Activated CD4-positive, alpha-beta memory T cell treated with anti-CD3 and anti-CD28 coated beads for 36 hours (primary cell): ENCODE measurements at places on chromosomes 7 and 10. TPM values are rescaled to one million over a fixed set of nuclear protein-coding genes. Genes with fewer than 3 reads are reported as not detected.
A peak's percentile ranks its signal among the peaks of the same experiment; 100 is the strongest.

Gene NOS3
- total RNA-seq: 10.4 TPM

Gene GATA3
- total RNA-seq: 47.4 TPM

Gene LRRC17
- total RNA-seq: 0.33 TPM

Gene EN2
- not detected for total RNA-seq

Gene PPP1R3C
- not detected for total RNA-seq

- DNase-seq: no peak
Measured at GRCh38 chr7:28168393-28169158, 12.0 kb downstream of the JAZF1 start.

Gene TAS2R38
- total RNA-seq: not detected

- DNase-seq: no peak
Measured at GRCh38 chr7:128030263-128030653, 979 bp downstream of the LRRC4 start.

- no peak for DNase-seq
Measured at GRCh38 chr7:31962246-31962645, 108.0 kb downstream of the PDE1C start.

GRCh38 chr10:2232479-2232878 is 495.2 kb upstream of the ADARB2 start:
- no peak for DNase-seq

GRCh38 chr7:102303669-102304422 is 17.2 kb downstream of the SH2B2 start:
- DNase-seq: no peak

GRCh38 chr10:120266022-120266421 is 191.0 kb upstream of the PLPP4 start:
- no peak for DNase-seq

Gene TMEM213
- total RNA-seq: 0.19 TPM

DNA sequence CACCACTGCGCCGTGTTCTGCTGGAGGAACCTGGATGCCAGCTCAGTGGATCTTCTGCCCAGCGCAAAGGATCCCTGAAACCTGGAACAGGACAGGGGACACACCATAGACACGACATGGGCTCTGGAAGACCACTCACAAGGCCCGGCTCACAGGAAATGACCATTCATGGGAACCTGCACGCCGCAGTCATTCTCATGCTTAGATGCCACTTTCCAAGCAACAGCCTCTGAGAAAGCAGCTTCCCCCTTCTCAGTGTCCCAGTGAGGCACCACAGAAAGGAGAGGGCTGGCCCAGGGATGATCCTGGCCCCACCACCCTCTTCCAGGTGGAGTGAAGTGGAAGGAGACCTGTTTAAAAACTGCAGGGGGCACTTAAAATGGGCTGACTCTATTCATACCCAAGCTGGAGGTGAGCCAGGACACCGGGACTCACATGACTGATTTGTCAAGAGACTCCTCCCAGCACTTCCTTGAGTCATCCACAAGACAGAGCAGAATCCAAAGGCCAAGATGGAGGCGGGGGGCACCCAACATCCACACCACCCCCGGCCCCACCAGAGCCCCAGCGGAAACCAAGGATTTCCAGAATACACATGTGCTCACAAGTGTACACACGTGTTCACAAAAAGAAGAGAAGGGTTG is 11.2 kb downstream of the CTBP2 start:
- DNase-seq: no peak

Gene FAM237B
- not detected for total RNA-seq

- DNase-seq: no peak
Measured at GRCh38 chr10:67175354-67175753, 249.5 kb downstream of the LRRTM3 start.

GRCh38 chr10:46028584-46029460 is 1.6 kb downstream of the NCOA4 start:
- DNase-seq: peak; percentile 38

- DNase-seq: no peak
Measured at GRCh38 chr7:46539892-46540483, 618.9 kb upstream of the IGFBP3 start.

DNA sequence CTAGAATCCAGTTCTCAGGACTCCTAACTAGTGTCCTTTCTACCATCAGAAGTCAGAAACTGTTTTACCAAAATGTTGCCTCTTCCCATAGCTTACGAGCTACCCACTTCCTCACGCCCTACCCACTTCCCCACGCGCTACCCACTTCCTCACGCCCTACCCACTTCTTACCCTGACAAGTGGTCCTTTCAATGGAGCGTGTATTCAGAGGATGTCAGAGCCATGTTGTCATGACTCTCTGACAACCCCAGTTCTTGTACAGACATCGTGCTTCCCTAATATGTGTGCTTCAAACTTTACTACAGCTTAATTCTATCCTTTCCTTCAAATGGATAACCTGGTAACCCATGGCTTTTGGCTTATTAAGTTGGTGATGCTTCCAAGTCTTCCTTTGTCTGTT is 84.8 kb upstream of the PHF14 start:
- peak; percentile 16 for DNase-seq

Gene R3HCC1L
- 13.3 TPM for total RNA-seq

DNA sequence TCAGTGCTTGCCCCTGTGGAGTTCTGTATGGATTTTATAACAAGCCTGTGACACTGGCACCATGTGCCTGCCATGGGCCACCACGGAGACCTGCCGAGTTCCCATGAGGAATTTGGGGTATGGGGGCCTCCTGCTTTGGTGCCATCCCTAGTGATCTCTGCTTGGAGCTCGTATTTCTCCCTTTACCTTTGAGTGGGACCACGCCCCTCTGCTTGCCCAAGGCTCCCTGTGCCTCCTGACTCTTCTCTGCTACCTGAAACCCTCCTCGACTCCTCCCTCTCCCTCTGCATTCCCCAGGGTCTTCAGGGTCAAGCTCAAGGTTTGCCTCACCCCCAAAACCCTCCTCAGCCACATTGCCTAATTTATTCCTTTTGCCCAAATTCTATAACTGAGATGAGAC is 225.0 kb downstream of the BUB3 start:
- no peak for DNase-seq

DNA sequence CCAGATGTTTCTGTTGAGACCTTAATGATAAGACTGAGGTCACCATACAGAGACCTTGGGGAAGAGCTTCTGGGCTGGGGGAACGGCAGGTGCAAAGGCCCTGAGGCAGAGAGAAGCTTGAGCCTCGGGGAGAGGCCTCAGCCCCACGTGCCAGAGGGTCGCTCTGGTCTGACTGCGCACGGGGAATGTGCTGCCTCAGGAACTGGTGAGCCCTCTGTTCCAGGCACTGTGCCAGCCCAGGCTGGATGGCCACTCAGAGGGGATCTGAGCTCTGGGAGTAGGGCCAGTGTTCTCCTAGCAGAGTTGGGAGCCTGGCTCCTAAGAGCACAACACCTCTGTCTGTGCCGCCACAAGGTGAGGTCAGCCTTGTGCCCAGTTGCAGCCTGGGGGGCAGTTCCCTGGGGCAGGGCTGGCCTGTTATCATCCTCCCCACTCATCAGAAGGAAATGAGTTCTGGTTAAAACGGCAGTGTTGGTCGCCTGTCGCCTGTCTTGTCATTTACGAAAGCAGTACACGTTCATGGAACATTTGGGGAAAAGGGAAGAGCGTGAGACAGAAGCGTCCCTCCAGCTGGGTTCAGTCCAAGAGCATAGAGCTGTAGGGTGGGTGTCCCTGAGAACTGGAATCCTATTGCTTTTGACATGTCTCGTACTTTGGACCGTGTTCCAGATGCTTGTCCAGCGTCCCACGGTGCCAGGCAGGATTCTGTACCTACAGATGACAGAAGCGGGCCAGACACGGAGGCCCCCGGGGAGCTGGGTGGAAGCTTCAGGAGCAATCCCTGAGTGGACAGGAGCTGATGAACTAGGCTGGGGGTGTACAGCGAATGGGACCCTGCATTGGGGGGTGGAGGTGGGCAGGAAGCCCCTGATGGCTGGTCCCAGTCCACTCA is 4.3 kb downstream of the TTYH3 start:
- DNase-seq: no peak

DNA sequence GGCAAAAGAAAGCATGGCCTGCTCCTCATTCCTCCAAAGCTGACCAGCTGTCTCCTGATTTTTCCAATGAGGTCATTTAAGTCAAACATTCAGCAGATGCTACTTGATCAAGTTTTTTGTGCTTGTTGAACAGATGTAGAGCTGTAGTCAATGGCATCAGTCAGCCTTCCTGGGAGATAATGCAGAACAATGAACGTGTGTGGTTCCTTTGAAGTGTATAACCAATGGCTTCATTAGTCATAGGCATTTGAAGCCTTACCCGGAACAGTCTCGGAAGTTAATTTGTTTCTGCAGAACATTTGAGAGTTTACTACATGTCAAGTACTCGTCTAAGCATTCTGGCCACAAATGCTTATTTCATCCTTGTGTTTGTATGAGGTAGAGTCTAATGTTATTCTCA is 227.1 kb downstream of the ADRA2A start:
- no peak for DNase-seq

DNA sequence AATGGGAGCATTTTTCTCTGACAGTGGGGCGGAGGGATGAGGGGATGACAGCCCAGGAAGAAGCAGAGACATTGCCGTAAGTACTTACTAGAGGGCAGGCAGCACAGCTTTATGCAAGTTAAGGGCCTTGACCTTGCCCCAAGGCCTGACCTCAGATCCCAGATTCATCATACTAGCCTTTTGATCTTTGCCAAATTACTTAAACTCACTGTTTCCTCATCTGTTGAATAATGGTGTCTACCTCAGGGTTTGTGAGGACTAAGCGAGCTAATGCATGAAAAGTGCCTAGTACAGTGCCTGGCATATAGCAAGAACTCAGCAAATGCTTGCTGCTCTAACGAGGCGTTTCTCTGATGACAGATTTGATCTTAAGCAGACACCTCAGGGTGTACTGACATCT is 3.5 kb upstream of the SEMA4G start:
- no peak for DNase-seq

Gene TMEM140
- total RNA-seq: 10.0 TPM

Gene GTF2IRD1
- total RNA-seq: 4.9 TPM

DNA sequence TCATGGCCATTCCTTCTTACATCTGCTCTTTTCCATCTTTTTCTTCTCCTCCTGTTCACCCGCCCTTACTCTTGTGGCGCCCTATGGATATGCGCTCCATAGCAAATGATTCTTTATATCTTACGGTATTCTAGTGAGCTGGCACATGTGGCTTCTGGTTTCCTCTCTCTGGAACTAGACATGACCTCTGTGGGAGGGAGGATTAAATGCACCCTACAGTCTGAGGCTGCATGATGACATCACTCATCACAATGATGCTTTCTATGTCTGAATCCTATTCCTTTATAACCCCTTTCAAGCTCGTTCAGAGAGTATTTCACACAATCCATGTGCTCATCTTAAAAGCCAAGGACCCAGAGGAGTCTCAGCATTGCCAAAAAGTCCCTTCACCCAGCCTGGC is 153.3 kb downstream of the EGFR start:
- no peak for DNase-seq

GRCh38 chr10:3053155-3053554 is 14.2 kb upstream of the PFKP start:
- no peak for DNase-seq

DNA sequence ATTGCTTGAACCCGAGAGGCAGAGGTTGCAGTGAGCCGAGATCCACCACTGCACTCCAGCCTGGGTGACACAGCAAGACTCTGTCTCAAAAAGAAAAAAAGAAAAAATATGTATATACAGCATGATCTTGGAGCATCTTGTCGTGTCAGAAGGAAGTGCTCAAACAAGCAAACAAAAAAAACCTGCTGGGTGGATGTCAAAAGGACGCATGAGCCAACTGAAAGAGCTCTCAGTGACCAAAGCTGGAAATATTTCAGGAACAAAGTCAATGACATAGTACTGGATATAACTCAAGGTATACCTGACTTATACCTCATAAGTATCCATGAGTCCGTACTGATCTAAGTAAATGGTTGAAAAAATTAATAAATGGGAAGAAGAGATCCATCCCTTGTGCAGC is 94.6 kb upstream of the ANLN start:
- DNase-seq: no peak

DNA sequence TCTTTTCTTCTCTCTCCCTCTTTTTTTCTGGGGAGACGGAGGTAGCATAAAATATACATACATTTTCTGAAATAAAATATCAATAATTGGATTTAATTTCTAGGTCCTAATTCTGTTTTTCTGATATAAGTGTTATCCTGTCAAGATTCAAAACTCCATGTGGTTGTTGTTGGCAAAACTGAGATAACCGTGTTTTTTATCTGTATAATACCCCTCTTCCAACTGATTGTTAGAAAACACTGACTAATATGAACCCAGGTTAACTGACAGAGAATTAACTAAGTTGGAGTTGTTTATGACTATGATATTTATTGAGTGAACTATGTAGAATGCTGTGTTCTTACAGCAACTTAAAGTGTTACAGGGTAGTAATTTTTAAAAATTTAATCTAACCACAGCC is 236.5 kb upstream of the KAT6B start:
- no peak for DNase-seq

DNA sequence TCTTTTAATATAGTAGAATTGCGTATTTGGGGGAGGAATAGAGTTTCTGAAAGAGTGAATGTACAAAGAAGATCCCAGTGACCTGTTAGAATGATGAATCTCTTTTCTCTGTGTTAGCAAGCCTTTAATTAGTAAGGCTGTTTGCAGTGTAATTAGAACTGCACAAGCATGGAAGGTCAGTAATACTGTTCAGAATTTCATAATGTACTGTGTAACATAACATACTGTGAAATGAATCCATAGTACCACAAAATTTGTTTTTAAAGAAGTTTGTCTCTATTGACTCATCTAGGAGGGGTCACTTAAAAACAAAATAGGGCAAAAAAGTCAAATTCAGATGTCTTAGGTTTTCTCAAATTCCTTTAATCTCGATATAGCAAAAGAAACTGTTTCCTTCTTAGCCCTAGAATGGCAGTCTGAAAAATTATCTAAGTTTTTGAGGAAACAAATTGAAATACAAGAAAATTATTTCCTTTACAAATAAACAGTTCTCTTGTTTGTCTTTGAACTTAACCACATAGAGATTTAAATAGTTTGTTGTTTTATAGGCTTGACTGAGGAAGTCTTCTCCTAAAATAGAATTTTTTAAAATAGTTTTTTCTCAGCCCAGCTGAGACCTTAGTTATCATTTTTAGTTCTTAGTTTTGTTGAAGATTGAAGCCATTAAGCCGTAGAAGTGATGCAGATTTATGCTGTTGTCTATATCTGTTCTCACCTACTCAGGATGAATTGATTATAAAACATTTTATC is 12.5 kb downstream of the ADK start:
- DNase-seq: no peak

- no peak for DNase-seq
Measured at GRCh38 chr10:123841115-123841514, 50.5 kb downstream of the CPXM2 start.

DNA sequence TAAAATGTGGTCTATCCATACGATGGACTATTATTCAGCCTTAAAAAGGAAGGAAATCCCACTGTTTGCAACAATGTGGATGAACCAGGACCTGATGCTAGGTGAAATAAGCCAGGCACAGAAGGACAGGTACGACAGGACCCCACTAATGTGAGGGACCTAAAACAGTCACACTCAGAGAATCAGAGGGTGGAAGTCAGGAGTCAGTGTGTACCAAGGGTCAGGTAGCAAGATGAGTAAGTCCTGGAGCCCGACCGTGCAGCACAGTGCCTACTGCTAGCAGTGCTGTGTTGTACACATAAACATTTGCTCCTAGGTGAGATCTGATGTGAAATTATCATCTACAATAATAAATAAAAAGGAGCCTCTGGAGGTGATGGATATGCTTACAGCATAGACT is 322.3 kb downstream of the GLRX3 start:
- DNase-seq: no peak

Gene RNF32
- 1.4 TPM for total RNA-seq
